LHCN-M2 (cell line): ENCODE measurements at places on chromosomes 16 and 17.

DNA sequence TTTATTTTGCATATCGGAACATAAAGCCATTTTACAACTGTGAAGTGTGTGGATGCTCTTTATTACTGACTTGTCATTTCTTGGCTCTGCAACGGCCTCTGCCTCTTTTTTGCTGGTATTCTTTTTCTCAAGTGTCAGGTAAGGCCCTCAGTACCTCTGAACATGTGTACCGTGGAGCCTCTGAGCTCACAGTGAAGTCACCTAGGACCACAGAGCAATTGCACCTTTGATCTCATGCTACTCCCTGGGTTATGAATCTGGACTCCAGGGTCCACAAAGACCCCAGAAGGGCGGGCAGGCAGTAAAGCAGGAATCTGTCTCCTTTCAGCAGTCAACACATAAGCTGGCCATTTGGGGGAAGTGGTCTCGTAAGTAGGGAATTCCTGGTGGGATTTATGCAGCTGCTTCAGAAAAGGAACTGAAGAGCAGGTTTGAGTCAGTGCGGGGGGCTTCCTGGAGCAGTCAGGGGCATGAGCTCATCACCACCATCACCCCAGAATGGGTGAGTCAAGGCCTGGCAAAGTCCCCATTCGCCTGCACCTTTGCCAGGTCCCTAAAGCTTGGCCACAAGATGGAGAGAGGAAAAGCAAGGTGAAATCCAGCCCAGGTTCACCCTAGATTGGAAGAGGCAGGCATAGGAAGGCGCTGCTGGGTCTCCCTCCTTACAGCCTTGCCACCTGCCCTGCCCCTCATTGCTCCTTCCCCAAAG, 33.0 kb downstream of the TBX4 start:
- no peak for DNase-seq

DNA sequence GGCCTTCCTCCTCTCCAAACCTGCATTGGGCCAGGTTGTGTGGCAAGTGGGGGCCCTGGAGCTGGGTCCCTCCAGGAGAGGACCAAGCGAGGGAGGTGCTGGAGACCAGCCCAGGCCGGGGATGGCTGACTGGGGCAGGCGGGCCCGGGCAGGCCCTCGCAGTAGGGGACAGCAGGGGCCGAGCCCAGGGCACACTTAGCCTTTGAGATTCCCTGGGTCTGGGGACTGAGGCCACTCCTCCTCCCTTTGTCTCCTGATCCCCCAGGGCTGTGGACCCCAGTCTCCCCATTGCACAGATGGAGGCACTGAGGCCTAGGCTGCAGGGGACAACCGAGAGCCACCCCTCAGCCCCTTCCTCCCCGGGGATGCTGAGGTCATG, 5.2 kb downstream of the FOXJ1 start:
- no peak for DNase-seq

GRCh38 chr16:22189473-22190080, 16.5 kb upstream of the EEF2K start:
- no peak for DNase-seq

GRCh38 chr17:82348866-82349265, 10.2 kb upstream of the TEX19 start:
- no peak for DNase-seq

- no peak for DNase-seq
These were observed 4.2 kb upstream of the CDH1 start for GRCh38 chr16:68732741-68733399.

DNA sequence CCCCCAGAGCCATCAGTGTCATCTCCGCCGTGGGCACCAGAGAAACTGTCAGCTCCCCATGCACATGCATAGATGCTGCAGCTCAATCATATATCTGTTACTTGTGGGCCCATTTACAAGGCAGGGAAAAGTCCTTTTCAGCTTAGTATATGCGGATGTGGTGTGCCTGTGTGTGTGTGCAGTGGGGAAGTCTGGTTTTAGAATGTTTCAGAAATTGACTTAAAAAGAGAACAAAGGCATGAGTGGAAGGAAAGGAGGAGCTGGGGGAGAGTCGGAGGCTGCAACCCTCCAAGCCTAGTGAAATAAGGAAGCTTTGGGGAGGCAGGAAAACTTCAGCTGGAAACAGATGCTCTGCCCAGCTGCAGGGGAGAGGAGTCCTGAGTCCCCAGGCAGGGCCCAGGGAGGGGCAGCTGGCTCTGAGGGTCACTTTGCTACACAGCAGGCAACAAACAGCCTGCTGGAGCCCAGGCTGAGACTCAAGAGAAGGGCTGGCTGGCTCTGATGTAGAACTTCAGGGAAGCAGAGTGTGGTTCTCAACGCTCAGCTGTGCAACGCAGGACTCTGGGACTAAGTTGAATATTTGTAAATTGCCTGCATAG, 11.1 kb upstream of the CD300LD start:
- DNase-seq: no peak
